ENCODE measurements at places on chromosomes 6 and 20.
A peak's percentile ranks its signal among the peaks of the same experiment; 100 is the strongest.

DNA sequence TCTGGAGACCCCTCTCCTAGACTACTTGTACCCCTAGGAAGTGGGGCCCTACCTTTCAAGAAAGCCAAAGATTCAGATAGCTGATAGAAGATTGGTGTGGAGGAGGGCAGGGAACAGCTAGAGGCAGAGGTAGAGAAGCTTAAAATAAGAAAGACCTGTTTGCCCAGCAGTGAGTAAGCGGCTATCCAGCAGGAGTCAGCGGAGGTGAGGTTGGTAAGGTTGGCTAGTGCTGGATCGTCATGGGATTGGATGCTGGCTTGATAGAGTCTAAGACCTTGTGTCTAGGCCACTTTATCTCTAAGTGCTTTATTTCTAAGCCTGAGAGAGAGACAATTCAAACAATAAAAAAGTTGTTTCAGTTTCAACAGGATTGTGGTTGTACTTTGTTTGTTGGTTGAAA is 19.1 kb downstream of the ANKS1A start:
- no peak for DNase-seq

GRCh38 chr6:21592953-21593352 is 598 bp upstream of the SOX4 start:
- no peak for DNase-seq

DNA sequence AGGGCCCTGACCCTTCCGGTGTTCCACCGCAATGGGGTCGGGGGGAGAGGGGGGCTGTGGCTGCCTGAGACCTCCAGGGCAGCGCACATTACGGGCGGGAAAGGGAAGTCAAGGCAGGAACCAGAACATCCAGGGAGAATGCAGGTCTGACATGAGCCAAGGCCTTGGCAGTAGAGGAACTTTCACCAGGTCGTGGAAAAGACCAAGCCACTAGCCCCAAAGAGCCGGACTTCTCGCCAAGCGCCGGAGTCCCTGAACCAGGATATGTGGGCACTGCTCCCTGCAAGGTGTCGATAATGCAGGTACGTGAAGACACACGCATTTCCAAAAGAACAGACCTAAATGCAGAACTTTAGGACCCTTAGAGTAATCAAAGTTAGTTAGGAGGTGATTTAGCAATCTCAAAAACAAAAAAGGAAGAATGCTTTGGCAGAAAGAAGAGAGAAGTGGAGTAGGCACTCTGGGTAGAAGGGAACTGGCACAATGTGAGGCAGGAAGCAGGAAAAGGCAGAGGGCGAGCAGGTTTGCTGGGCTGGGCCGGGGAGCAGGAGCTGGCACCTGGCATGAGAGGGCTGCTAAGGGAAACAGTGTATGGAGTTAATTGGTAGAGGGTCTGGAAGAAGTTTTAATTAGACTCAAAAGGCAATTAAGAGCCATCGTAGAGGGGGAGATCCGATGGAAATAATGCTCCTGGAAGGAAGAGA is 14.3 kb downstream of the POU3F2 start:
- no peak for DNase-seq

- no peak for DNase-seq
Observed at GRCh38 chr20:49893242-49894072, 21.9 kb downstream of the SPATA2 start.

GRCh38 chr20:17762243-17762872 is 62.6 kb downstream of the BANF2 start:
- DNase-seq: no peak

- no peak for DNase-seq
Observed at GRCh38 chr6:71082033-71082650, 125.3 kb upstream of the B3GAT2 start.

DNA sequence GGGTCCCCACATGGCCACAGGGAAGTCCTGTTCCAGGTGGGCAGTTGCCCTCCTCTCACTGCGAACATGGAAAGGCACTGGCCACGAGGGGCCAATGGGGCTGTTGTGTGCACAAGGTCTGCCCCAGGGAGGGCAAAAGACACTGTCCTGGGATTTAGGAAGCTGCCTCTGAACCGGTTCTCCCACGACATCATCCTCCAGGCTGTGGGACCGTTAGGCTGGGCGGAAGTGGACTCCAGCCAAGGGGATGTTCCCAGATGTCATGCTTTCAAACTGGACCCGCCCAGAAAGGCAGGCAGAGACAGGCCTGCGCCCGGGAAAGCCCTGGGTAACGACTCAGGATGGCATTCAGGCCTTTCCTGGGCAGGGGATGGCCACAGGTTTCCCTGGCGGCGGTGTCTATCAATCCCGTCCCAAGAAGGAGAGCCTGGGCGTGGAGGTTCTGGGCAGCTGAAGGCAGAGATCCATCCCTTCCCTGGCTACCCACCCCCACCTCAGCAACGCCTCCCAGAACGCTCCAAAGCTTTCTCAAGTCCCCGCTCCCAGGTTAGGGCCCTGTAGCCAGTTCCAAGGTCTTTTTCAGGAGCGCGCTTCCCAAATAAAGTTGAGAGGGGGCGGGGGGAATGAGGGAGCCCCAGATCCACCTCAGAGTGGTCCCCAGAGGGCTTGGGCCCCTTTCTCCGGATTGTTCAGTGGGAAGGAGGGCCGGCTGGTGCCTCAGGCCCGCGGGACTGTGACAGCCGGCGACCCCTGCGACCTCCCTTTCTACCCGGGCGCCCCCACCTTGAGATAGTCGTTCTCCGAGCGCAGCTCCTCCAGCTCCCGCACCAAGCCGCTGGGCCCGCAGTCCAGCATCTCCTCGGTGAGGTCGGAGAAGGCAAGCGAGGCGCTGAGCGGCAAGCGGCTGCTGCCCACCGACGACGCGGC is 13.8 kb upstream of the TLDC2 start:
- DNase-seq: peak; percentile 81

GRCh38 chr6:88238901-88239300 is 72.8 kb upstream of the CNR1 start:
- DNase-seq: no peak

GRCh38 chr6:7974938-7975763 is 64.6 kb upstream of the TXNDC5 start:
- no peak for DNase-seq

GRCh38 chr6:105301072-105301503 is 101.8 kb downstream of the PREP start:
- no peak for DNase-seq

GRCh38 chr20:33812908-33813462 is 1.8 kb downstream of the CHMP4B start:
- DNase-seq: no peak

DNA sequence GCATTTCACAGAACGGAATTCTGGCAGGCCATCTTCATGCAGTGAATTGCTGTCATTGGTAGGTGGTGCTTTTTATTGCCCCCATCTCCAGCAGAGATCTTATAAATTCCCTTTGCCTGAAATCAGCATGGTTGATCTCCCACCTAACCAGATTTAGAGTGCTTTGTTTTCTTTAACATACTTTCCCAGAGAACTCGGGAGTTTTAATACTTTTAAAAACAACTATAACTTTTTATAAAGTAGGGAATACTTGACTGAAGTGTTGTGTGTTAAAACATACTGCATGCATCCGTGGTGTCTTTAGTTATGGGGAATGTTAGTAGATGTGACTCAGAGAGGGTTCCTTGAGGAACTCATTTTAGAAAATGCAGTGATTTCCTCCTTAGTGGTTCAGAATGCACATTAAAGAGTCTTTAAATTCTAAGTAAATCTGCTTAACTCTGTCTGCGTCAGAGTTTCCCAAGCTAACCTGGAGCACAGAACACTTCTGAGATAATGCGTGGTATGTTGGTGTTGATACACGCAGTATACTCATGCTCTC is 54.9 kb downstream of the AKAP12 start:
- no peak for DNase-seq

- peak; percentile 60 for DNase-seq
Observed at GRCh38 chr20:43408848-43409576, 48.7 kb upstream of the SRSF6 start.
